ENCODE measurements at places on chromosomes 3 and 15. TPM values are rescaled to one million over a fixed set of nuclear protein-coding genes. Genes with fewer than 3 reads are reported as not detected.

GRCh38 chr15:79962178-79962577 is 8.8 kb downstream of the BCL2A1 start:
- DNase-seq: no peak

DNA sequence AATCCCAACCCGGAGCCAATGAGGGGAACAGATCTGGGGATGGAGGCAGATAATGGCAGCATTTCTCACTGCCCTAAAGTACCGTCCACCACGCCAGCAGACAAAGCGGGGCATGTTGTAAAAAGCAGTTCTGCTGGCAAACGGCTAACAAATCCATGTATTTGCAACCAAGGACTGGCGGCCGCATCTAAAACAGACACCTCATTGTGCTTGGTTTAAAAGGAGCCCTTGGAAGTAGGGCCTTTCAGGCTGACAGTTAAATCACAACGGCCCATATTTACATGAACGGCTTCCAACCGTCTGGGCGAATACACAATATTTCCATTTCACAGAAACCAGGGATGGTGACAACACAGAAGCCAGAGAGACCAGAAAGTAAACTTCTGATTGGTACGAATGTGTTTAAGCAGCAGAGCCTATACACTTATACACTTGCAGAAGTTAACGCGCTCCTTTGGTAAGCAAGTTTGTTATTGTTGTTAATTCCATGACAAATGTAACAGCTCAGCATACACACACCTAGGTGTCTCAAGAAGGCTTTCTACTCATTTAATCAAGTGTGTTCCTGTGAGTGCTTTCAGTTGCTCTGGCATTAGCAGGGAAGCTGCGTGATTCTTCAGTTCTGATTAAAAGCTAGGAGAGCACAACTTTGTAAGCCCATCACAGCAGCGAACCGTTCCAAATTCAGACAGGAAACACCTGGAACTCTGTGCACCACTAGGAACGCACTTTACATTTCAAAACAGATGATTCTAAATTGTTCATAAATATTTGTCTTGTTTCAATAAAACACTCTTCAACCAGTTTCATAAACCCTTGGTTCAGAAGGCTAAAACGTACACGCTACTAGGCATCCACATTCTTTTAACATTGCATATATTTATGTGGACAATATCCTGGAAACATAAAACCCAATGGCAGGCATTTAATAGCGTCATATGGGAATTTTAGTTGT is 112.9 kb downstream of the PDZRN3 start:
- no peak for DNase-seq

GRCh38 chr3:71066849-71067261 is 516.7 kb downstream of the FOXP1 start:
- DNase-seq: no peak

DNA sequence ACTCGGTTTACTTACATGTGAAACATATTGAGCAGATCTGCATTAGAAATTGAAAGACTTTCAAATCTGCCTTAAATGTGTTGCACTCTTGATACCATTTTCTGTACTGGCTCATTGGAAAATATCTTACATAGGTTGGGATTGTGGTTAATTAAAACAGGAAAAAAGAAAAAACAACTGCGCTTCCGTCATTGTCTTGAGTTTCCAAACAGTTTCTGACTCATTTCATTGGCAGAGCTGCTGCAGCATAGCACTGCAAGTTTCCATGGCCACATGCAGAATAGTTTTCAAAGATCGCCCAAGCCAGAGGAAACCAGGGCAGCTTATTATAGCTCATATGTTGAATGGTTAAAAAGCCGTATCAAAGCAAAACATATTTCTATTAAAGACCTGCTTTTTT is 446.6 kb upstream of the BCHE start:
- DNase-seq: no peak

GRCh38 chr15:88019656-88020055 is 236.9 kb downstream of the NTRK3 start:
- DNase-seq: no peak

GRCh38 chr15:29942548-29942947 is 120.3 kb upstream of the TJP1 start:
- no peak for DNase-seq

DNA sequence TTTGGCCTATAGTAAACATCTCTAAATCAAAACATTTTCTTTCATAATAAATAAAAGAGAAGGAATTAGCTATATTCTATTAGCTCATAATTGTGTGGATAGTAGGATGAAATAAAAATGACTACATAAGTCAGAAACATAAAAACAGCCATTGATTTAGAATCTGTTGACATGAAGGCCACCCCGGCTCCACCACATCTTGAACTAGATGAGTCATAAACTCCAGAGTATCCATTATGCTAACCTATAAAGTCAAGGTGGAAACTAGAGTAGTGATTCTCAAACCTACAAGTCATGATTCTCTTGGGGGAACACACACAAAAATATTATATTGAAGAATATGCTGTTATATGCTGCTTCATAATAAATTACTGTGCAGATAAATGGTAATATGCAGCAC is 831.0 kb downstream of the TUSC7 start:
- DNase-seq: no peak

DNA sequence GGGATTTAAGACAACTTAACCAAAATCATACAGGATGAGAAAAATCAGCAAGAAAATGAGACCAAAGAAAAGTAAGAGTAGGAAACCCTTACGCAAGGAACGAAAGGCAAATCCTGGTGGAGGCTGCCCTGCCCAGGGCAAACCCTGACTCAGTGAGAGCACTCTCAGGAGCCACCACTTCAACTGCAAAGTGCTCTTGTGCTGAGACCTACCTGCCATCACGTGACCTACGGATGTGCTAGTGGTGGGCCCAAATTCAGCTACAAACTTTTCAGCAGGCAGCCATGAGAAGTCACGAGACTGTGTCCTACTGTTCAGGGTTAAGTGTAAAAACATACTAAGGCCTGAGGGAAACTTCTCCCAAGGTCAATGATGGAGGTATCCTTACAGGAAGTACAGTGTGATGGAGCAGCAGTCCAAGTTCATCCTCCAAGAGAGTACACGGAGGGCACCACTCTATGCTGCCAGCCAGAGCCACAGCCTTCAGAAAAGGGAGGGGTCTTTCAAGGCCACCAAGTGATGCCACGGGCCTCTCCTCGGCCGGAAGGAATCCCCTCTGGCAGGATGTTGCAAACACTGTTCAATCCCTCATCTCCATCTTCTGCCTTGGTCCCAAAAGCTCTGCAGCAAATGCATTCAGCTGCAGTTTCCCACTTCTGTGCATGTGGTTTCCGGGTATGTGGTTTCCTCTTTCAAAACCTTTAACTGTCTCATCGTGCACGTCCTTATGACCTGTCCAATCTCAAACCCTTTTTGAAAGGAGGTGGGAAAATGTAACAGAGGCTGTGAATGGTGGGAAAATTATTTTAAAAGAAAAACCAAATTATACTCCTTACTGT is 9.5 kb downstream of the CHSY1 start:
- no peak for DNase-seq

GRCh38 chr3:74501007-74501406 is 113.5 kb downstream of the CNTN3 start:
- DNase-seq: no peak

Gene ZMAT3
- polyA plus RNA-seq: 8.6 TPM

Gene SENP8
- polyA plus RNA-seq: 6.8 TPM

Gene ITGA11
- polyA plus RNA-seq: 2.6 TPM

Gene GUCA1C
- polyA plus RNA-seq: 0.55 TPM

Gene HTR3E
- not detected for polyA plus RNA-seq

Gene LMCD1
- polyA plus RNA-seq: 29.5 TPM

Gene SEC61A1
- 167 TPM for polyA plus RNA-seq

All from left renal cortex interstitium (tissue), 4 donors.